ENCODE measurements at places on chromosomes 5 and 9.

DNA sequence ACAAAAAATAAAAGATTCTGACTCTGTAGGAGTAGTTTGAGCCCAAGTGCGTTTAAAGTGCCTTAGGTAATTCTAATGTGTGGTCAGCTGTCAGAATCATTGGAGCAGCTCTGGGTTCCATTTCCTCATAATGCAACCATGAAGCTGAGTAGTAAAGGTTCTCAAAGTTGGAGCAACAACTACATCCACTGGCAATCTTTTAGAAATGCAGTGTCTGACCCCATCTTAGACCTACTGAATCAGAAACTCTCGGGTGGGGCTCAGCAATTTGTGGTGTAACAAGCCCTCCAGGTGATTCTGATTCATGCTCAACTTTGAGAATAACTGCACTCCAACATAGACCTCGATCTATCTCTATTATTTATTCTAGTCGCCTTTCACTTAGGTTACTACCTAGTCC is 7.6 kb upstream of the ALDH1A1 start:
- no peak for DNase-seq

GRCh38 chr9:138104251-138105122 is 226.9 kb downstream of the CACNA1B start:
- no peak for DNase-seq

- no peak for DNase-seq
Measured at GRCh38 chr5:19927919-19928318, 60.1 kb downstream of the CDH18 start.

DNA sequence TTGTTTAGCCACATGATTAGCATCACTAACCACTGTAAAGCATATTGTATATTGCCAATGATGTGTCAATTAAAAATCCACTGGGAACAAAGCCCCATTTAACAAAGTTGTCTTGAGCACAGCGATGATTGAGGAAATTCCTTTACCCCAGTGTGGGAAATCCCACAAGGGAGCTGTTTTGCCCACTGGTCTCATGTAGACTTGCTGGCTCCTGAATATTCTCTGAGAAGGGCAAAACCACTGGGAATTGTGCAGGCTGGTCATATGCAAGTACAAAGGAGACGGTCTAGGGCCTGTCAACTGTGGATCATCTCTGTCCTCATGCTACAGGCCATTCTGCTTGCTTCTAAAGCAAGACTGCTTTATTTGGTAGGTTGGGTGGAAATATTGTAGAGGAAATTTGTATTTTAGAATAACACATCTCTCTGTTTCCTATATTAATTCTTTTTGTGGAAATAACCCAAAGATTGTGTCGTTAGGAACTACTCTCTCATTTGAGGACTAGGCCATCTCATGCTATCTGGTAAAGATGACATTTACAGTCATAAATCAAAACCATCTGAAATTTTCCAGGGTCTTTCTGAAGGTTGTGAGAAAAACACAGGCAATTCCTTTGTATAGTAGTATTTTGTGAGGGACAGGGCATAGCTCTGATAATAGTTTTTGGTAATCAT is 60.2 kb downstream of the PARP8 start:
- no peak for DNase-seq

- DNase-seq = no peak
Measured at GRCh38 chr5:149400304-149400703, 21.2 kb upstream of the IL17B start.

- DNase-seq = no peak
Measured at GRCh38 chr5:14028188-14028587, 83.7 kb upstream of the DNAH5 start.

DNA sequence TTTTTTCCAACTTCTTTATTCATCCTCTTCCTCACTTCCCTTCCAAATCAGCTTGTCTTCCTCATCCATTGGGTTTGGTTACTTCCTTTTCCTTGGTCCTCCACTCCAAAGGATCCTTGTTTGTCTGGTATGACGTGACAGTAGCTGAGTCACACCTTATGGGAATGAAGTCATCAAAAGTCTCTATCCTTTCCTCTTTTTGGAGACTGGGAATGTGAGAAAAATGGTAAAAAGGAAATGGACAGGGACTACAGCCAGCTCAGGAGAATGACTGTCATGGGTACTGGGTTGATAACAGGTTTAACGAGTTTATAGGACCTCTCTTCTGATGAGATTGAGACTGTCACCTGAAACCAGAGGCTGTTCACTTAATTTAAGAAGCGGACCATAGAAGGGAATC is 76.2 kb upstream of the MYO10 start:
- DNase-seq = no peak

DNA sequence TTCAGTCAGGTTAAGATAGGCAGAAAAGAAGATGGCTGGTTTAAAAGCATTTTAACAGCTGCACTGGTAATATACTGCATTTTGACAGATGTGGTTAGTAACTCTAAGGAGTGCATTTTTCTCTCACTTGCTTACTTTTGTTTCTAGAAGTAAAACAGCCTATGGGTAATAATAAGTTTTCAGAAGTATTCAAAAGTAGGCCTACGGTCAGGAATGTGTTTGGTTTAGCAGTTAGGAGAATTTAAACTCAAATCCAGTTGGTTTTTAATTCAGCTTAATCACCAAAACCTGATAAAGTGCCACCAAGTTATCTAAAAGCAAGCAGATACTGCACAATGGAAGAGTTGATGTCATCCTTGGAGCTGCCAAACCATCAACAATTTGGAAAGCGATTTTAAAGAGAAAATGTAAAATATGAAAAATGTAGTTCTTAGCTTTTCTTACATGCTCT is 160.3 kb downstream of the ARSB start:
- DNase-seq = no peak

DNA sequence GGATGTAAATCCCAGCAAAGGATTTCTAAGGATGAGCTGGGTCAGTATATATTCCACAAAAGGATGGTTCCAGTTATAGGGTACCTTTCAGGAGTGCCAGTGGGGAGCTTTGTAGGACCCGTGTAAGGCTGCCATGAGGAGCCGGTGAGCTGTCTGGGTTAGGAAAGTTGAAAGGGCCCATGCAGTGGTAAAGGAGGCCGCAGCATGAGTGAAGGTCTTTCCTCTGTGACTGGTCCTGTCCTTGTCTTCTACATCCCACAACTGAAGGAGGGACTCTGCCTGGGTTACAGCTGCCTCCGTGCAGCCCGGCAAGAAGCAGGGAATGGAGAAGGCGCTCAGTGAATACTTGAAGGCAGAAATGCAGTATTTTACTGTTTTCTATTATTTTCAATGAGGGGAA is 58.9 kb downstream of the HSPA4 start:
- no peak for DNase-seq

Data from activated CD8-positive, alpha-beta memory T cell treated with anti-CD3 and anti-CD28 coated beads for 48 hours (primary cell).